ENCODE measurements at places on chromosomes 1 and 21. TPM values are rescaled to one million over a fixed set of nuclear protein-coding genes. Genes with fewer than 3 reads are reported as not detected.

The SLC44A3 gene
- 2.6 TPM for total RNA-seq

The PAQR7 gene
- total RNA-seq = 7.3 TPM

The PALMD gene
- total RNA-seq = 46.4 TPM

The GJA9 gene
- not detected for total RNA-seq
